WERI-Rb-1 (cell line): ENCODE measurements at places on chromosomes 13 and 19.

DNA sequence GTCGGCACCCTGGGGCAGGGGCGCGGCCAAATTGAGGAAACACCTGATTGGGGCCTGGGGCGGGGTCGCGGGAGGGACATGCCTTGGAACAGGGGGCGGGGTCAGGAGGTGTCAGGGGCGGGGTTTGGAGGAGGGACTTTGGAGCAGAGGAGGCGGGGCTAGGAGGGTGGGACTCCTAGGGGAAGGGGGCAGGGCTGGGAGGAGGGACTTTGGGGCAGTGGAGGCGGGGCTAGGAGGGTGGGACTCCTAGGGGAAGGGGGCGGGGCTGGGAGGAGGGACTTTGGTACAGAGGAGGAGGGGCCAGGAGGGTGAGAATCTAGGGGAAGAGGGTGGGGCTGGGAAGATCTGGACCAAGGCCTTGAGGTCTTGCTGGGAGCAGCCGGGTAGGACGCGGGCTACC lies 21.9 kb downstream of the GRIN2D start:
- DNase-seq: peak; percentile 84

GRCh38 chr13:112819816-112820215 lies 130.0 kb downstream of the ATP11A start:
- no peak for DNase-seq

DNA sequence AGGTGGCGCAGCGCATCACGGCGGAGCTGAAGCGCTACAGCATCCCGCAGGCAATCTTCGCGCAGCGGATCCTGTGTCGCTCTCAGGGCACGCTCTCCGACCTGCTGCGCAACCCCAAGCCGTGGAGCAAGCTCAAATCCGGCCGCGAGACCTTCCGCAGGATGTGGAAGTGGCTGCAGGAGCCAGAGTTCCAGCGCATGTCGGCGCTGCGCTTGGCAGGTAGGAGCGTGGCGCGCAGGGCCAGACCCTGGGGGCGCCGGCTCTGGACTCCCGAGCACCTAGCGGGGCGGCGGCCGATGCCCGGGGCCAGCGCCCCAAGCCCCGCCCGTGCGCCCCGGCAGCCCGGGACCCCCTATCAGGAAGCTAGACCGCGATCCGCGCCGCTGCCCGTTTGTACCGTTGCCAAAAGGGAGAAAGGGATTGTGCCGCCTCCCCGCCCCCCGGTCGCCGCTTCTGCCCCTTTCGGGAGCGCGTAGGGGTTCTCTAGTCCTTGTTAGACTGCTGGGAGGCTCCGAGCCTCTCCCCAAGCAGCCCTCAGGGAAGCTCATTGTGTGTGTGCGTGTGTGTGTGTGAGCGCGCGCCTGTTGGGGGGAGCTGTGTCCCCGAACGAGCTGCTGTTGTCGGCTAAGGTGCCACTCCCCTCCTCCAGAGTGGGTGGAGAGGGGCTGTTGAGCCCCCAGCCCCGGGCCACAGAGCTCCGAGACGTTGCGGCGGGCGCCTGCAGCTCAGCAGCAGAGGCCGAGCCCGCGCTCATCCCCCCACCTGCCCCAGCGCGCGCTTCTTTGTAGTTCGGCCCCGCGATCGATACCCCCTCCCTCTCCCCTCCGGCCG lies 1.5 kb downstream of the ONECUT3 start:
- peak; percentile 42 for DNase-seq

GRCh38 chr13:50171590-50172282 lies 156.5 kb downstream of the KCNRG start:
- no peak for DNase-seq

- peak; percentile 88 for DNase-seq
These were observed 1.8 kb upstream of the SSBP4 start for GRCh38 chr19:18417250-18418028.

DNA sequence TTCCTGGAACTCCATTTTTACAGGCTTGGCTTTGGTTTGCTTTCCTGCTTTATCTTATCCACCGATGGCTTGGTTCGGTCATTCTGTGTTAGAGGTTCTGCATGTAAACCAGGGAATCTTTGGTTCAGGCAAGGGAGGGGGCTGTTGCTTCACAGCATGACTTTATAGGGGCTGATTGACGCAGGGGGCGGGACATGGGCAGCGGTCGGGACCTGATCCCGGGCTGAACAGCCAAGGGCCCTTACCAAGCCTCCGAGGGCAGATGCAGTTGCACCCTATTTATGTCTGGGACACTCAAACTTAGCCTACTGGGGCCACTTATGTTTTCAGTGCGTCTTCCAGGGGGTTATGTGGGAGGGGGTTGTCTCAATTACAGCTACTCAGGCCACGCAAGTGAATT lies 312.4 kb downstream of the ZNF536 start:
- no peak for DNase-seq

GRCh38 chr19:44742330-44743061 lies 6.0 kb upstream of the BCL3 start:
- DNase-seq: peak; percentile 38

DNA sequence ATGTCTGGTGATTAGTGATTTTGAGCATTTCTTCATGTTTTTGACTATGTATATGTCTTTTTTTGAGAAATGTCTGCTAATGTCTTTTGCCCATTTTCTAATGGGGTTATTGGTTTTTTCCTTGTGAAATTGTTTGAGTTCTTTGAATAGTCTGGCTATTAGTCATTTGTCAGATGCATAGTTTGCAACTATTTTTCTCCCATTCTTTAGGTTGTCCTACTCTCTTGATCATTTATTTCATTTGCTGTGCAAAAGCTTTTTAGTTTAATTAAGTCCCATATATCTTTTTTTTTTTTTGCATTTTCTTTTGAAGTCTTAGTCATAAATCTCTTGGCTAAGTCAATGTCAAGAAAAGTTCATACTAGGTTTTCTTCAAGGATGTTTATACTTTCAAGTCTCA lies 449.8 kb downstream of the DACH1 start:
- DNase-seq: no peak

DNA sequence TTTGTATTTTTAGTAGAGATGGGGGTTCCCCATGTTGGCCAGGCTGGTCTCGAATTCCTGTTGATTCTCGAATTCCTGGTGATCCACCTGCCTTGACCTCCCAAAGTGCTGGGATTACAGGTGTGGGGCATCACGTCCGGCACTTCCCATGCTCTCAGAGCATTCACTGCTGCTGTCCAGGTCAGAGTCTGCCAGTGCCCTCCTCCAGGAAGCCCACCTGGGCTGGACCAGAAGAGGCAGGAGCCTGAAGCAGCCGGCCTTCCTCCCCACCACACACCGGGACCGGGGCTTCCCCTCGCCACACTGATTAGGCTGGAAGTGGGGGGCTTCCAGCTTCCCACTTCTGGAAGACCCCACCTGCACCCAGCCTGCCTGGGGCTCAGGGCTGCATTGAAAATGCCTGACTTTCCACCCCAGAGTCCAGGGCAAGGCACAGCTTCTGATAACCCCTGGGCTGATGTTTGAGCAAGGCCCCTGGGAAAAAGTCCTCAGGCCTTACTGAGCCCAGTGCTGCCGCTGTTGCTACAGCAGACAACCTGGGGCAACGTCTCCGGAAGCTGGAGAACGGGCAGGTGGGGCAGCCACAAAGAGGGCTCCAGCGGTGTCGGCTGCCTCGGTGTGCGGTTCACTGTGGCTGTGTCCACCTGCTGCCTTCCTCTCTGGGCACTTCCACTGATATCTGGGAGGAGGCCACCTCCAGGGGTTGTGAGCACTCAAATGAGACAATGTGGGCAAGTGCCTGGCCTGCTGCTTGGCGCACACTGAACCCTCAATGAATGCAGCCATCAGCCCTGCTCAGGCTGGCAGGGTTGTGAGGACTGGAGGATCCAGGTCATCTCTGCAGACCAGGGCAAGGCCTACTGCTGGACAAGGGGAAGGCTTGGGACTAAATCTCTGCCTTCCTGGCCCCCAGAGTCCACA lies 22.6 kb downstream of the CEBPA start:
- DNase-seq: no peak

DNA sequence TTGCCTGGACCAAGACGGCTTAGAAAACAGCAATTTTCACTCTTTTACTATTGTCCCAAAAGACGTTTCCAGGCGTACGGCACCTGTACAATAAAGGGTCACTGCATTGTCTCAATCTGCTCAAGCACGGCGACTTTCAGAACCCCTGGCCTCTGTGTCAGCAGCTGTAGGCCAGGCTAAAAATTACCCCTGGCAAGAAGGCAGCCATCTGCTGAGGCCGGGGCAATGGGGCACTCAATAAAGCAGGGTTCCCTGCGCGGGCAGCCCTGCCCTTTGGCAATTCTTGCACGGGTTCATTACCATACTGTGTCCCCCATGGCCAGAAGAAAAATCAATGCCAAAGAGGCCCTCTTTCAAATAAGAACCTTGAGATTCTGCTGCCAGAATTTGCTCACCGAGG lies 52.1 kb downstream of the STK24 start:
- DNase-seq: no peak

DNA sequence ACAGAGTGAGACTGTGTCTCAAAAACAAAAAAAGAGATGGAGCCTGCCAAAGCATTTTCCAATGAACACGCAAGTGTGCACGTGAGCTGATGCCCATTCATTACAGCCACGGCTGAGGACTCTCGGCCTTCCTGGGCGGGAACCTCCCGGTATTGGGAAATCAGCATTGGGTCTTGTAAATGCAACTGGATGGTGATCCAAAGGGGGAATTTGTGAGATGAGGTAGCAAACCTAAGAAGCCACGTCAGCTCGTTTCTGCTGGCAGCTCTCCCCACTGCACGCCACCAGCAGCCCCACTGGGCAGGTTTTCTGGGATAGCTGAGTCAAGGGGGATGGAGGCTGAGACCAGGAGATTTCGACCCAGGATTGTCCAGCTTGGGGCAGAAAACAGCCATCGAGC lies 11.5 kb downstream of the C13orf46 start:
- no peak for DNase-seq

DNA sequence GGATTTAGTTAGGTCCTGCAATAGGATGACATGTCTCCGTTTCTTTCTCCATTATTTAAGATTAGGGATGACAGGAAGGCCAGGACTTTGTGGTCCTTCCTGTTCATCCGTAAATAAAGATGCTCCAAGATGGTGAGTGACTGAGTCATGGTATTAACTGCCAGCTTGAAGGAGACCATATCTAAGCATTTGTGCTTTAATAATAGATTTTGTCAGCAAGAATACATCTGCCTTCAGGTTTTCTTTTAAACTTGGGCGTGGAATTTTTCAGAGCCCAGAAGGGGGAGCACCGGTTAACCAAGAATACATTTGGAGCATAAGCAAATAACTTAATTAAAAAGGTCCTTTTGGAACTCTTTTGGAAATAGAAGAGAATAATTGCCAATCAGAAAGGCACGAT lies 68.2 kb downstream of the ARHGAP35 start:
- no peak for DNase-seq

DNA sequence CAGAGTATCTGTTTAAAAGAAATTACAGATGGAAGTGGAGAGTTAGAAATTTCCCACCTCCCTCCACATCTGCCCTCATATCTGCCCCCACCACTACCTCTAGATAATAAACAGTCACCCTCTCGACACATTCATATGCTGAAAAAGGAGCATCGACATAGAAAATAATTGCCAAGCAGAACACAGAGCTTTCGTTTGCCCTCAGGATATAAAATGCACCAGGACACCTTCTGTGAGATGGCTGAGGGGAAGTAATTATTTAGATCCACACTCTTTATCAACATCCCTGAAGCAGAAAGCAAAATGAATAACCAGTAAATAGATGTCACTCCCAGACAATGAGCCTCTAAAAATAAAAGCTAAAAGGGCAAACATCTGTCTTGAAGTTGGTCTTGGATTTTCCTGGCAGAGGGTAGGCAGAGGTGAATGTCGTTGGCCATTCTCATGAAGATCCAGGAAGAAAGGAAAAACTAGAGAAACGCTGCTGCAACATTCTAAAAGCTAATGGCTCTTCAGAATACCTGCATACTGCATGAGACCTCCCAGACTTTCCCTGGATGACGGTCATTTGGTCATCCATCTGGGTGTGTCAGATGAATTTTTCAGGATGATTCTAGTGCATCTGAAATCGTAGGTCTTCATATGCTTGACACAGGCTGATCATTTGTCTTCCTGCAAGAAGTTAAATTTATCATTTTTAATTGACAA lies 527.5 kb downstream of the RFC3 start:
- DNase-seq: no peak

DNA sequence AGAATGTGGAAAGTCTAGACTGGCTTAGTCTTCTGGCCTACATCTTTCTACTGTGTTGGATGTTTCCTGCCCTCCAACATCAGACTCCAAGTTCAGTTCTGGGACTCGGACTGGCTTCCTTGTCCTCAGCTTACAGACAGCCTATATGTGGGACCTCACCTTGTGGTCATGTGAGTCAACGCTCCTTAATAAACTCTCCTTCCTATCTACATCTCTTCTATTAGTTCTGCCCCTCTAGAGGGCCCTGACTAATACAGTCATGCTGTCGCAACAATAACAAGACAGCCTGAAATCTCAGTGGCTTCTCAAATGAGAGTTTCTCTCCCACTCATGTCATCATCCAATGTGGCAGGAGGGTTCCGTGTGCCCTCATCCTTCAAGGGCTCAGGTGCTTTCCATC lies 347.8 kb downstream of the MZT1 start:
- DNase-seq: no peak

DNA sequence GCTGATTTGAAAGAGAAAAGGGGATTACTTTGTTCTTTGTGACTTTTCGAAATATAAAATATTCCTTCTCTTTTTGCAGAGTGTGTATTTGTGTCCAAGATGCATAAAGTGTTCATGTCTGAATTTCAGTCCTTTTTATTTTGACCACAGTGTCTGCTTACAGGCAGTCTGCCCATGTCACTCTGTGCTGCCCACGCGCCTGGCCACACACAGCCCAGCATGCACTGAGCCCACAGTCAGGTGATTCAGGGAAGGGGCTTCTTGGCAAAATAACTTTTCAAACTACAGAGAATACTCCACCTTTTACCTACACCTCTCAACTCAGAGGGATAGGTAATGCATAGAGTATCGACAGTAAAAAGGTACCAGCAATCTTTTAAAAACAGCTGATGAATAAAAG lies 142.5 kb upstream of the TRPC4 start:
- DNase-seq: no peak

DNA sequence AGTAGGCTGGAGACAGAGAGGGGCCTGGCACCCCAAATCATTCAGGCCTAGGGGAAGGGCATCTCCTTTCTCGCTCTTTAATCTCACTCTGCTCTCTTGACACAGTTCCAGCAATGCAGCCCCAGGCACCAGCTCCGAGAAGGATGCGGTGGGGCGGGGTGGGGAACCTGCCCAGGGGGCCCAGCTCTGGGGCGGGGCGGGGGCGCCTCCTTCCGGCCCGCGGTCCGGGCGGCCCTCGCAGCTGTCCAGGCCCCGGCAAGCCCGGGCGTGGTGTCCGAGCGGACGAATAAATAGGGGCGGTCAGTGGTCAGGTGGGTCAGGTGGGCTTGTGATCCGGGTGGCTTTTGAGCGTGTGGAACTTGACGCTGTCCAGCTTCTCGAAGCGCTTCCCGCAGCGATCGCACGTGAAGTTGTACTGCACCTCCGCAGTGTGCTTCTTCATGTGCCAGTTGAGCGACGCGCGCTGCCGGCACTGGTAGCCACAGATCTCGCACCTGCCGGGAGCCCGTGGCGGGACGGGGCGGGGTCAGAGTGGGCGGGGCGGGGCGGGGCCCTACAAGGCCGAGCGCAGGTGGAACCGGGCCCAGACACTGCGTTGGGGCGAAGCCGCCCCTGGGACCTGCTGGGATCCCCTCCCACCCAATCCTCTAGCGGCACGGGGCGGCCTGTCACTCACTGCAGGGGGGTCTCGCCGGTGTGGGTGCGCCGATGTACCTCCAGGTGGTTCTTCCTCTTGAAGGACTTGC lies 2.7 kb upstream of the ELAVL3 start:
- no peak for DNase-seq
